Esophagus squamous epithelium (tissue), 5 donors: ENCODE measurements at places on chromosomes 13 and 19.

DNA sequence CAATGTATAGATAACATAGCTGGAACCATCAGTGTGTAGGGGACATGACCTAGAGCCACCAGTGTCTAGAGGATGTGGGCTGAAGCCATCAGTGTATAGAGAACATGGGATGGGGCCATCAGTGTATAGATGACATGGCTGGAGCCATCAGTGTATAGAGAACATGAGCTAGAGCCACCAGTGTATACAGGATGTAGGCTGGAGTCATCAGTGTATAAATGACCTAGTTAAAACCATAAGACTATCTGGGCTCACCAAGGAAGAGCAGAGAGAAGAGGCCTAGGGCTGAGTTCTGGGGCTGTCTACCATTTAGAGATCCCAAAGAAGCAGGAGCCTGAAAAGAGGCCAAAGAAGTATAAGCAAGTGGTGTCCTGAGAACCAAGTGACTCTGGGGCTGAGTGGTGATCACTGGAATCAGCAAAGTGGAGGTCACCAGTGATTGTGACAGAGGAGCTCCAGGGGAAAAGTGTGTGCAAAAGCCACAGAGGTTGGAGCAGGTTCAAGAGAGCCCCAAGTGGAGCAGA is 41.0 kb downstream of the RFX2 start:
- no peak for DNase-seq

DNA sequence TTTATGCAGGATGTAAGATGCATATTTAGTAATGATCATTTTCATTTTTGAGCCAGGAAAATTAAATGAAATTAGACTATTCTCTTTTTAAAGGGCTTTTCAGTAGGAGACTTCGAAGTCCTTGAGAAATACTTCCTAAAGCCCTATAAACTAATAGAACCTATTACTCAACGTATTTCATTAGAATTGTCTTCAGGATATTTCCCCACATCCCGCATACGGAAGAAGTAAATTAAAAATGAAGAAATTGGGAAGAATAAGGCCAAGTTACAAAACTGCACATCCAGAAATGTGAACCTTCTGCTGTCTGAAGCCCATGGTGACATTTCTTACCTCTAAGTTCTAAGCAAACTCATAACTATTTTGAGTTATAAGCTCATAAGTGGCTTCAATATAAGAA is 66.5 kb downstream of the RXFP2 start:
- no peak for DNase-seq

DNA sequence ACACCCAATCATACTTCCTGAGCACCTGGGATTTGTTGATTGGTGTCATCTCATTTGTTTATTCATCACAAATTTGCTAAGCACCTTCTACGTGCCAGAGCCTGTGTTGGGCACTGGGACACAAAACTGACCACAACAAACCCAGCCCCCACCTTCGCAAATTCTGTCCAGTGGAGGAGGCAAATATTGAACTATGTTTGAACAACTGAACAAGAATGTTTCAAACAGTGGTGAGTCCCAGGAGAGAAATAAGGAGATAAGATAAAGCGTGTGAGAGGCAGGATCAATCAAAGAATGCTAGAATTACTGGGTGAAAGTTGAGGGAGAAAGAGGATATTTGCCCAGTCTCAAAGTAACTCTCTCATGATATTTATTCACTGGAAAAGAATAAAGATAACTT is 8.7 kb downstream of the ZNRF4 start:
- no peak for DNase-seq

- DNase-seq: peak; percentile 34
Measured at GRCh38 chr19:41945135-41945766, 13.9 kb downstream of the RABAC1 start.

- peak; percentile 8 for DNase-seq
Measured at GRCh38 chr13:59531571-59532091, 632.1 kb downstream of the DIAPH3 start.

- no peak for DNase-seq
Measured at GRCh38 chr13:40402931-40403431, 263.5 kb downstream of the FOXO1 start.

GRCh38 chr13:71879808-71880344 is 12.9 kb upstream of the DACH1 start:
- DNase-seq: no peak

GRCh38 chr19:30473334-30473867 is 101.2 kb downstream of the ZNF536 start:
- no peak for DNase-seq

DNA sequence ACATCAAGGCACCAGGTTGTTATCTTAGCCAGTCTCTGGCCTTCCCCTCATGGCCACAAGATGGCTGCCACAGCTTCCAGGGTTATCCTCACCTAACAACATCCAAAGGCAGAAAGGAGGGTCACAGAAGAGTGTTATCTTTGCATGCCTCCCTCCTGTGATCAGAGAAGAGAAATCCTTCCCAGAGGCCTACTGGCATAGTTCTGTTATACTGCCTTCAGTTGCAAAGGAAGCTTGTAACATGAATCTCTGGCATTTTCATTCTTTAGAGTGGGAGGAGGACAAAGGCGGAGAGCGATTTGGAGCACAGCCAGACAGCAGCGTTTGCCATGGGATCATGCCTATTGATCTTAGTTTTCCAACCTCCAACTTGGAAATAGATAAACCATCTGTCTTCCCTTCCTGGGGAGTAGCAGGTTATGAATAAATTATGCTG is 135.7 kb downstream of the DNAJC15 start:
- DNase-seq: no peak
